ENCODE measurements at places on chromosomes 13 and 19. TPM values are rescaled to one million over a fixed set of nuclear protein-coding genes. Genes with fewer than 3 reads are reported as not detected.

Gene ZNF726
- total RNA-seq, result 10.3 TPM

GRCh38 chr19:29796173-29796573, 15.6 kb upstream of the CCNE1 start:
- no peak for DNase-seq

DNA sequence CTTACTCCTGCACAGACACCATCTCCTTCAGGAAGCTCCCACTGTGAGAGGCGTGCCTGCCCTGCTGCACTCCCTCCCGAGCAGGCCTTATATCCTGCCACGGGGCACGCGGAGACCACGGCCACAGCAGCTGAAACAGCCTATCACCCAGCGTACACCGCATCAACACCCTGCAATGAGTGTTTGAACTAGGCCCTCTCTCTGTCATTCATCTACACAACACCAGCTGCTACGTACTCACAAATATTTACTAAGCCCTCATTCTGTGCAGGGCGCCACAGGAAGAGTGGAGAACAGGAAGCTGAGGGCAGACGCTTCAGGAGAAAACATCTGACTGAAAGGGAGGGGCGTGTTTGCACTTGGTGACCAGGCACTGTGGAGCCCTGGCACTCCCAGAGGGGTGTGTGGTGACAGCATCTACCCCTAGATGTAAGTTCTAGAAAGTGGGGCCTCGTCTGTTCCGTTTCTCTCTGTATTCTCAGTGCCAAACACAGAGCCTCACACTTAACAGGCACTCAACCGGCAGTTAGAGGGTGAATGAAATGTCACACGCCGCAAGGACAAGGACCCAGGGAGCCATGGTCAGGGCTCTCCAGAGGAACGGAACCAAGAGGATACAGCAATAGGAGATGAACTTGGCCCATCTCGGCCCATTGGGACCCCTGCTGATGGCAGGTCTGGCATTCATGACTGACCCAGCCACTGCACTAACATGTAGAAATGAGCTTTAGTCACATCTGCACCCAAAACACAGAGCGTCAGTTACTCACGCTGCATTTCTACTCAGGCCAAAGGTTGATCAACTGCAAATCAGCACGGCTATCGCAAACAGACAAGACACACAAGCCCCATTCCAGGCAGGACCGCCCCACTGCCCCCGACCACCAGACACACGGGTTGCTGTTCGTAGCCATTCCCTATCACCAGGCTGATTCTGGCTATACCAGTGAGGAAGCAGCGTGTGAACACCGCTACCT, 15.7 kb downstream of the RANBP3 start:
- DNase-seq, result peak; percentile 70

- DNase-seq, result no peak
These were observed 43.5 kb downstream of the METTL21C start for GRCh38 chr13:102651392-102651791.

Gene NLRP7
- not detected for total RNA-seq

- no peak for DNase-seq
These were observed 10.6 kb upstream of the PNMA8A start for GRCh38 chr19:46481947-46482346.

DNA sequence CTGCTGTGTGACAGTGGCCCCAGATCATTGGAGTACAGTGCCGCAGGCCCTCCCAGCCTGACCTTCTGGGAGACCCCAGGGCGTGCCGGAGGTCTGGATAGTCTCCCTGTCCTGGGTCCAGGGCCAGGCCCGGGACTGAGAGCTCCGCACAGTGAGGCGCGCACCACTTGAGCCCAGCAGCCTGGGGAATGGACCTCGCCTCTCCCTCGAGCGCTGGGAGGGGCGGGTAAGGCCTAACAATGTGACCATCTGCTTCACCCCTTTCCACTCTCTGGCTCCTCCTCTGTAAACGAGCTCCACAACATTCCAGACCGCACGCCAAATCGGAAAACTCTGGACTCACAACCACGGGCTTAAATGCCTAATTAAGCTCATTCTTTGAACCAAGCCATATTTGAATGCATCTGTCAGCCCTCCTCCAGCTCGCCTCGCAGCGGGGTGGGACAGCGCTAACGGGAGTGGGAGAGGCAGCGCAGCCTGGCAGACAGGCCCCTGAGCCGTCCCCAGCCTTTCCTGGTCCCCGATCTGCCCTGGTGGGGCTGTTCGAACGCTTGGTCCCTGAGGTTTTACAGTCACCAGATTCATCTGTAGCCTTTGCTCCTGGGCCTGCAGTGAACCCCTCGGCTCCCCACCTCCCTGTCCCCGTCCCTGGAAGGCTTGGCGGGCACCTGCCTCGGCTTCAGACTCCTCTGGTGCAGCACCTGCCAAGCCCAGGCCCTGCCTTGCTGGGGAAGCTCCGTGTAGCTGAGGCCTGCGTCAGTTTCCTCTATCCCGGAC, 120.7 kb upstream of the VSTM2B start:
- no peak for DNase-seq

Measured in activated T-helper 2 cell treated with anti-CD3 and anti-CD28 coated beads, Interferon-gamma antibody, Interleukin-2, Interleukin-4, amounts not matched to agents 10 μg/mL and 5 μg/mL and 100 μg/mL, durations not matched to agents 14 hours and 24 hours and 36 hours (primary cell).